ACHN (cell line): ENCODE measurements at places on chromosomes 4 and X.

GRCh38 chrX:136291824-136292223, 8.9 kb upstream of the ADGRG4 start:
- DNase-seq: no peak

GRCh38 chr4:6292376-6293096, 22.9 kb downstream of the WFS1 start:
- no peak for DNase-seq

GRCh38 chr4:73272816-73273215, 14.2 kb upstream of the ANKRD17 start:
- no peak for DNase-seq

- DNase-seq: no peak
Measured at GRCh38 chr4:7584098-7584497, 149.4 kb upstream of the PSAPL1 start.

- DNase-seq: no peak
Measured at GRCh38 chr4:19721587-19721986, 530.1 kb upstream of the SLIT2 start.

DNA sequence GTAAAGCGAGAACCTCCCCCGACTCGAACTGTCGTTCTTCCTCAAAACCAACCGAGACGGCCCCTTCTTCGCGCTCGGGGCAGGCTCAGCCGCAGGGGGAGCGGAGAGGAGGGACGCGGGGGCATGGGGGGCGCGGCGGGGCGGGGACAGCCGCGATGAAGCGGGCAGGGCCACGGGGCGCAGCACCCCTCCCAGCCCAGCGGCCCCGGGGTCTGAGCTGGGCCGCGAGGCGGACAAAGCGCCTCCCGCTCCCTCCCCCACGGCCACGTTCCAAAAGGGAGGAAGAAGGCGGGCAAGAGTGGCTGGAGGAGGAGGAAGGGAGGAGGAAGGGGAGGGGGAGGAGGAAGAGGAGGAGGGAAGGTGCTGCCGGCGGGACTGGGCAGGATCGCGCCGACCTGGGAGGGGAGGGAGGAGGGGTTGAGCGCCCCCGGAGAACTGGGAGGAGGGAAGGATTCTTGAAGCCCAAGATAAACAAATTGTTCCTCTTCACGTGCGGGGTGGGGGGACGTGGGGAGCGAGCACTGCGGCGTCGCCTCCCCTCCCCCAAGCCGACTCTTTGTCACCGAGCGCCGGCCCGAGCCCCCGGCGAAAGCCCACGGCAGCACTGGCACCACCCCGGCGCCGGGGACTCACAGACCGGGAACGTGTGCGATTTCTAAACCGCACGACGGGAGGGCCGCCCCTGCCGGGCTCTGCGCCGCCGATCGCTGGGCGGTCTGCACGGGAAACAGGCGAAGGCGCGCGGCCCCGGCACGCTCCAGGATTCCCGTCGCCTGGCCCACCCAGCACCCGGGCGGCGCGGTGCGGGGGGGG, 2.9 kb downstream of the MAML3 start:
- DNase-seq: peak; percentile 61

GRCh38 chr4:34198966-34199365, 2045.3 kb downstream of the ARAP2 start:
- DNase-seq: no peak

- no peak for DNase-seq
Measured at GRCh38 chr4:121800638-121800960, 524 bp upstream of the EXOSC9 start.

DNA sequence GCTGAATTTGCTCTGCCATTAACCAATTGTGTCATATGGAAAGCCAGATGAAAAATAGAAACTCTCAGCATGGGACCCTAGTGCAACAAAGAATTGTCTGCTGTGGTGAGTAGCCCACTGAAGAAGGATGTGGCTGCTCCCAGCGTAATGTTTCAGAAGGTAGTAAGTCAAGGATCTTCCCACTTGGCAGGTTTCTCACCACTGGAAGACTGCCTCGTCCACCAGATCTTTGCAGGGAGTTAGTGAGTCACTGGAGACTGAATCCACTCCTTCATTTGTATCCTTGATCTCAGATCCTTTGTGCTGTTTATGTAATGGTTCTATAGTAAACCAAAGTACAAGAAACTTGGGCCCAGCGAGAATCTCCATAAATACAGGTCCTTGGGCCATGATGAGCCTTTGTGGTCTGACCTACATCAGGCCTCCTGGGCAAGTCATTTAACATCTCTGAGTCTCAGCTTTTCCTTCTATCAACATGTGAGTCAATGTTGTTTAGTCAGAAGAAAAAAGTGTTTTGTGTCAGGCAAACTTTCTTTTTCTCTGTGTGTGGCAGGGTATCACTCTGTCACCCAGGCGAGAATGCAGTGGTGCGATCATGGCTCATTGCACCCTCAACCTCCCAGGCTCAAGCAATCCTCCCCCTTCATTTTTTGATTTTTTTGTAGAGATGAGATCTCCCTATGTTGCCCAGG, 78.0 kb upstream of the CCDC160 start:
- DNase-seq: no peak

DNA sequence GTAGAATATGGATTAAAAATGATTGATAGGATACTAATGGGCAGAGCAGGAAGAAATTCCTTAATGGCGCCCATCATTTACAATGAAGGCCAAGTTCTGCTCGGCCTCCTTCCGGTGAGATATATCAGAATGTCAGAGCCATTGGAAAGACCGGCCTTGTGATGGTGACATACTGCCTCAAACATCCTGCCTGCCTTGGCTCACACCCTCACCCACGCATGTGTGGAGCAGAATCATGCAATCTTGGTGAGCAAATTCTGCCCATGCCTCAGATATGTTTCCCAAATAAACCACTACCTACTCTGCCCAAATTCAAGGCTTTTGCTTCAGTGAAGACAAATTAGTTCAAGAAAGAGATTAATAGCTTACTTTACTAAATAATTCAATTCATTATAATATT, 163.3 kb downstream of the MID1 start:
- no peak for DNase-seq

DNA sequence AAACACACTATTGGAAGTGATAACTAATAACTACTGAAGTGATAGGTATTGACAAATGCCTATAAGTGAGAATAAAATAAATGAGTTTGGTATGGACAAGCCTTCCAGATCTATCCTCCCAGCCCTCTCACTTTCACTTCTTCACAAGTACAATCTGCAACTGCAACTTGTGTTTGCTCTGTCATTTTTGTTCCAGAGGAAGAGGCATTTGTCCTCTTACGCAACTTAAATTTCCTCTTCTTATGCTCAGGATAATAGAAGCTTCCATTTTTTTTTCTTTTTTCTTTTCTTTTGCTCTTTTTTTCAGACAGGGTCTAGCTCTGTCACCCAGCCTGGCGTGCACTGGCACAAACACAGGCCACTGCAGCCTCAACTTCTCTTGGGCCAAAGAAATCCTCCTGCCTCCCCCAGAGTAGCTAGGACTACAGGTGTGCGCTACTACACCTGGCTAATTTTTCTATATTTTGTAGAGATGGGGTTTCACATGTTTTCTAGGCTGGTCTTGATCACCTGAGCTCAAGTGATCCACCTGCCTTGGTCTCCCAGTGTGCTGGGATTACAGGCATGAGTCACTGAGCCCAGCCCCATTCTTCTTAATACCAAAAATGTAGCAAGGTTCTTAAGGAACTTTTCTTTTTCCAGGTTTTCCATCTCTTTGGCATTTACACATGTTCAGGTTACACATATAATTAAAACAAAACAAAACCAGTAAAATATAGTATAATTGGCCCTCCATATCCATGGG, 73.1 kb downstream of the PDGFC start:
- no peak for DNase-seq

DNA sequence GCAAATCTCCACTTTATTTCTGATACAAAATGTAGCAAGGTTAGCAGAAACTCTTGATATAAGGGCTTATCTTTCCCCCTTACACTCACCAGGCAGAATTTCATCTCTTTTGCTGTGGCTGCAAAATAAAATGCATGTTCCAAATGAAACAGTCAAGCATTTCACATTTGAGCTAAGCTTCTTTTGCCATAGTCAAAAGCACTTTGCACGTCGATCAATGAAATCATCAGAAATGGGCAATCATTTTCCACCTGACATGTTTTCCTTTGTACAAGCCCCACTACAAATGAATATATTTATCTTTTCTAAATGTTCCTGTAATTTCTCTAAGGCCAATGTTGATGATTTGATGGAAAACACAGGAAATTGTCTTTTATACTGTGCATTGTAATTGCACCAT, 178.4 kb downstream of the ANKRD50 start:
- DNase-seq: no peak

DNA sequence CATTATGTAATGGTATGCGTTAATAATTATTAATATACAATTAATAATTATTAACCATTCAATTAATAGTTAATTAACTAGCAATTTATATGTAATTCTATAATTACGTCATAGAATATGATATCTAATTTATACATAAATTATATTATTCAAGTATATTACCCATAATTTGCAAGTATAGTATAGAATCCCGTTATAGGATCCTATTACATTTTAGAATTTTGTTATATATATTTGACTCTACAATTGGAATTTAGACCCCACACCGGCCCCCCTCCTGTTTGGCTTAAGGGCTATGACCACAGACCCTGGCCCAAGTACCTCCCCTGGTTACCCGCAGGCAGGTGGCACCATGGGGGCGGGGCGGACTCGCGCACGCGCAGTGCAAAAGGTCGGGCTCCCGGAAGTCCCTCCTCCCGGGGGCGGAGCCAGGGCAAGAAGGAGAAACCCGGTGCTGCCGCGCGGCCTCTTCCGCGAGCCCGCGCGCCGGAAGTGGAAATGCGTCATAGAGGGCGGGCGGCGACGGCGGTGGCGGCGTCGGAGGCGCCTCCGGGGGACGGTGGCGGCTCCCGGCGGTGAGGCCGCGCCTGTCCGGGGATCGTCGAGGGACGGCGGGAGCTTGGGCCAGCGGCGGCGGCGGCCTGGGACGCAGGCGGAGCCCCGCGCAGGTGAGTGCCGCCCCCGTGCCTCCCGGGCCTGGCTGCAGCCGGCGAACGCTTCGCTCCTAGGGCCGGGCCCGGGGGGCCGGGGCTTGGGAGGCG, at the start of gene AKAP17A:
Gene AKAP17A, plus strand, starts transcription at position 503 of the 761 bp plus-strand sequence. CDS start 1,859 bp downstream, outside the sequence.
- DNase-seq: peak; percentile 79

- no peak for DNase-seq
Measured at GRCh38 chr4:140281828-140282552, 91.5 kb upstream of the SCOC start.

DNA sequence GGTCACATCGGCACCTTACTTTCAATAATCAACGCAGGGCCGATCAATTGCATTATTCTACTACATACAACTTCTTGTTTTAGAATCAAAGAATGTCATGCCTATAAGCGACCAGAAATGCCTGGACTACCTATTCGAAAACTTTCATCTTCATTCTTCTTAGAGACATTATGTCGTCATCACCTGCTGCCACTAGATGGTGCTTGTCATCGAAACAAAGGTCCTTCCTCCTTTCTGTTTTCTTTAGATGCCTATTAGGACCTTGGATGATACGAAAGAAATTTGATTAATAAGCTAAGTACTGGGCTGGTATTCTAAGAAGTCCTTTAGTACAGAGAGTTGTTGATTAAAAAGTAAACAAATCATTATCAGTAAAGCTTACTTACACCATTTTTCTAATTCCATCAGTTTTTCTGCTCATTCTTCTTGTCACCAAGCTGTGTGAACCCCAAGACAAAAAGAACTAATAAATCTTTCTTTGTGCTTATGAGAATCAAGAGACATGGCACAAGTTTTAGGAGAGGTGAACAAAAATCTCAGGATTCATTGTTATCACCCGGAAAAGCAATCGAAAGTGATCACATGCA, 154.5 kb upstream of the SLC4A4 start:
- peak; percentile 69 for DNase-seq

DNA sequence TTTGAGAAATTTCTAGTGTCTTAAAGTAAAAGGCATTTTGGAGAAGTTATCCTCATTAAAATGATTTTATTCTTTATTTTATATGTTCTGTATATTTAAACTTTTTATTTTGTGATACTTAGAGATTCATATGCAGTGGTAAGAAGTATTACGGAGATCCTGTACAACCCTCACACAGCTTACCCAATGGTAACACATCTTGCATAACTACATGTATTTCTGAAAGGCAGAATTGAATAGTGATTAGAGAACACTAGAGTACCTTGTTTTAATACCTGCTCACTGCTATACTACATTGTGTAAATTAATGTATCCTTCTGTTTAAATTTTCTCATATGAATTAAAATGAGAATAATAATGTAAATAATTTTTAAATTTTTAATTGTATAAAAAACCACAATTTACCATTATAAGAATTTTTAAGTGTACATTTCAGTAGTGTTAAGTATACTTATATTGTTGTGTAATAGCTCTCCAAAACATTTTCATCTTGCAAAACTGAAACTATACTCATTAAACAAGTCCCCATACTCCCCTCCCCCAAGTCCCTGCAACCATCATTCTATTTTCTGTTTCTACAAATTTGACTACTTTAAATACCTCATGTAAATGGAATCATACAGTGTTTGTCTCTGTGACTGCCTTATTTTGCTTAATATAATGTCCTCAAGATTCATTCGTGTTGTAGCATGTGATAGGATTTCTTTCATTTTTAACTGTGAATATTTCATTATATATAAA, 45.4 kb downstream of the INTS12 start:
- DNase-seq: no peak

DNA sequence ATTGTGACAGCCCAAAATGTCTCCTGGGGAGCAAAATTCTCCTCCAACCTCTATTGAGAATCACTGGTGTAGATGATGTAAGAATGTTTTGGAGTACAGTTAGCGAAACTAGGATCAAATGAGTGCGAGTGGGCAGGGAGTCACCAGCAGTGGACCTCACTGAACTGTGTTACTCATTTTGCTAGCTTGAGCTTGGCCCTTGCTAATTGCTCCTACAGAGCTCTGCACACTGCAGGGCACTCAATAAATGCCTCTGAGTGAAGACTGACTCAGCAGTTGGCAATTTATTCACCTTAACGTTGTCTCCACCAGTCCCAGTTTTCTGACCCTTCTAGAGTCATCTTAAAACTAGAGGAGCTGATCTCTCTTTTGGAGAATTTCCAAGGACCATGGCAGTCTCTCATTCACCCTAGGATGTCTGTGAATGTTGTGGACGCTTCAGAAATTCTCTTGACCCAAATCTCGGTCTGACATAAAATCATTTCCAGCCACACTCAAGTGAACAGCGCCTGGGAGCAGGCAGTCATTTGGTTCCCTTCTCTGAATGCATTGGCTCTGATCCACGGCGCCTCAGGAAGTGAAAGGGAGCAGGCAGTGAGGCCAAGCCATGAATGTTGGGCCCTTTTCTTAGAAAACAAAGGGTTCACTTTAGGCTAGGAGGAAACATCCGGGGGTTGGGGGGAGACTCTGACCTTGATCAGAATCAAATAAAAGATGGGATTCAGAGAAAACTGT, 148.1 kb downstream of the NWD2 start:
- no peak for DNase-seq
